Activated CD4-positive, alpha-beta memory T cell treated with anti-CD3 and anti-CD28 coated beads for 36 hours (primary cell): ENCODE measurements at places on chromosomes 12 and 14. TPM values are rescaled to one million over a fixed set of nuclear protein-coding genes. Genes with fewer than 3 reads are reported as not detected.

CLEC6A gene
- total RNA-seq = not detected

PRR13 gene
- 218 TPM for total RNA-seq

C12orf75 gene
- 79.7 TPM for total RNA-seq

TMEM132C gene
- not detected for total RNA-seq

OTOGL gene
- total RNA-seq = not detected

LTB4R2 gene
- 9.6 TPM for total RNA-seq

KCNC2 gene
- not detected for total RNA-seq

AMDHD1 gene
- total RNA-seq = 2.1 TPM
